Activated CD8-positive, alpha-beta T cell treated with anti-CD3 and anti-CD28 coated beads for 36 hours (primary cell): ENCODE measurements at places on chromosomes 4 and X. TPM values are rescaled to one million over a fixed set of nuclear protein-coding genes. Genes with fewer than 3 reads are reported as not detected.

GRCh38 chr4:149176039-149176438 is 639.6 kb downstream of the IQCM start:
- H3K27ac ChIP-seq, result no peak overlapping the region
- H3K4me3 ChIP-seq, result no peak overlapping the region
- DNase-seq, result no peak
- peaks cover 1% of the 10 kb centered on the region for H3K27me3 ChIP-seq
- no peaks in the 10 kb centered on the region for H3K4me1 ChIP-seq
- H3K36me3 ChIP-seq, result no peaks in the 10 kb centered on the region

- H3K27me3 ChIP-seq, result peaks cover 1% of the 10 kb centered on the region
- peaks cover 55% of the 10 kb centered on the region for H3K4me1 ChIP-seq
- no peak for DNase-seq
- H3K36me3 ChIP-seq, result no peaks in the 10 kb centered on the region
These were observed 63.0 kb downstream of the ARHGAP10 start for GRCh38 chr4:147794787-147795413.

DNA sequence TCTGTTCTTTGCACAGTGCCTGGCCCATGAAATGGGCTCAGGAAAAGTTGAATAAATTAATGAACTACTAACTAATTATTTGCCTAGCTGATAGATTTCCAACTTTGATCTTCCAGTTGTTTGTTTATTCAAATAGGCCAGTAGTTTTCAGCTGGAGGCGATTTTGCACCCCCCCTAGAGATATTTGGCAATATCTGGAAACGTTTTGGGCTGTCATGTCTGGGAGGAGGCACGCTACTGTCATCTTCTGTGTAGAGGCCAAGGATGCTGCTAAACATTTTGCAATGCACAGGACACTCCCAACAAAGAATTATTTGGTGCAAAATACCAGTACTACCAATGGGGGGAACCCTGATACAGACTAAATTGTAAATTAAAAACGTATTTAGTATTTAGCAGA is 81.9 kb downstream of the VCX2 start:
- H3K4me1 ChIP-seq, result no peaks in the 10 kb centered on the region
- H3K27ac ChIP-seq, result no peak overlapping the region
- no peaks in the 10 kb centered on the region for H3K27me3 ChIP-seq
- no peaks in the 10 kb centered on the region for H3K36me3 ChIP-seq

- H3K4me1 ChIP-seq, result no peaks in the 10 kb centered on the region
- no peaks in the 10 kb centered on the region for H3K27me3 ChIP-seq
- H3K4me3 ChIP-seq, result no peak overlapping the region
- no peaks in the 10 kb centered on the region for H3K36me3 ChIP-seq
These were observed 15.2 kb downstream of the ADRA2C start for GRCh38 chr4:3781193-3781886.

Gene EVC
- 2.5 TPM for total RNA-seq

Gene VSIG4
- not detected for total RNA-seq

Gene GPM6B
- total RNA-seq, result not detected

Gene FAM236A
- not detected for total RNA-seq
